Spleen (tissue), 13 donors: ENCODE measurements at places on chromosomes 2 and 18. TPM values are rescaled to one million over a fixed set of nuclear protein-coding genes. Genes with fewer than 3 reads are reported as not detected.
A peak's percentile ranks its signal among the peaks of the same experiment; 100 is the strongest.

GRCh38 chr2:96759548-96759947 lies 1.2 kb upstream of the CNNM4 start:
- DNase-seq: peak; percentile 73

DNA sequence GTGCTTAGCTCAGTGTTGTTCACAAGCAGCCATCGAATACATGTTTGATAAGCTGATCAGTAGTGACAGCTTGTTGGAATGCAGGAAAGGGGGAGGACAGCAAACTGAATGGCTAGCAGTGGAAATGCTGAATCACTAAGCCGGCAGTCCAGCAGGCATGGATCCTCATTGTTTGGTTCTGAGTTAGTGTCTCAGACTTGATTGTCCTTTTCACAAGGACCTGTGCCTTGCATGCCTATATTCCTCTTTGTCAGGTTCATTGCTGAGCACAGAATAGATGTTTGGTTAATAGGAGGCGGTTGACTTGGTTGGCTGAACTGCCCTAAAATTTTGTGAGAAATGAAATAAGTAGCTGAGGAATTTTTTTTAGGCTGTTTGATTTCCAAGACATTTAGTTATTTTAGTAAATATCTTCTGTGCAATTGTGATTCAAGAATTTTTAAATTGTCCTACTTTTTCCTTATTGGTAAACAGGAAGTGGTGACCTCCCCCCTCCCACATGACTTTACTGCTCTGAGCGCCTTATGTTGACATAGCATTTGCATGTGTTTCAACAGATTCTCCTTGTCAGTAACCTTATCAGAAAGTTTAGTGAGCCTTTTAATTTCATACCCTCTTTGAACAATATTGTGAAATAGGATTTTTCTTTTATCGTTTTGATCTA lies 21.4 kb upstream of the STON1 start:
- DNase-seq: no peak

DNA sequence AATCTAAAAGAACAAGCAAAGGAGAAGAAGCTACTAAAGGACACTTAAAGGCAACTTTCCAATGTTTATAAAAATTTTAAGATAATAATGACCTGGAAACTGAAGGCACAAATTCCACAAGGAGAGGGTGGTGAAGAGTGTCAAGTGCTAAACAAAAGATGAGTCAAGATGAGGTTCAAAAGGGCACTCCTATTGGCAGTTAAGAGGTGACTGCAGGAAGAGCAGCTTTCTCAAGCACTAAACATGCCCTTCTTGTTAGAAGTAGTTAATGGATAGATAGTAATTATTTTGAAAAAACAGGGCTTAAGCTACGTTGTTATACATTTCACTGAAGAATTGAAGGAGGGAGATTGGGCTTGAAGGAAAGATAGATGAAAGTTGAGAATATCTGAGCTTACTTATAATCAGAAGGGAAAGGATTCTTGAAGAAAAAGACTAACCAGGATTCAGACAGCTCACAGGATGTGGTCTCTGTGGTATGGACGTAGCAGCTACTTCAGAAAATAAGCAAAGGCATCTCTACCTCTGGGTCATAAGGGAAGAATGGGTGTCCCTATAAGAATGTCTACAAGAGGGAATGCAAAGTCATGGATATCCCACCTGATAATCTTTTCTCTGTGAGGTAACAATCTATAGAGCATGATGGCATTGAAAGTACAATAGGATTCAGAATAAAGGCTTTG lies 454.7 kb upstream of the SLC39A10 start:
- DNase-seq: no peak

GRCh38 chr18:40120796-40121391 lies 1834.1 kb upstream of the PIK3C3 start:
- no peak for DNase-seq

The KLHL30 gene
- total RNA-seq: 0.23 TPM
